ENCODE measurements at places on chromosomes 12 and 14. TPM values are rescaled to one million over a fixed set of nuclear protein-coding genes. Genes with fewer than 3 reads are reported as not detected.

AGAP2 gene
- total RNA-seq: 12.0 TPM

DLGAP5 gene
- total RNA-seq: 24.0 TPM

ATL1 gene
- total RNA-seq: 0.18 TPM

TIGAR gene
- 4.8 TPM for total RNA-seq

RTL1 gene
- 0.11 TPM for total RNA-seq

DNA sequence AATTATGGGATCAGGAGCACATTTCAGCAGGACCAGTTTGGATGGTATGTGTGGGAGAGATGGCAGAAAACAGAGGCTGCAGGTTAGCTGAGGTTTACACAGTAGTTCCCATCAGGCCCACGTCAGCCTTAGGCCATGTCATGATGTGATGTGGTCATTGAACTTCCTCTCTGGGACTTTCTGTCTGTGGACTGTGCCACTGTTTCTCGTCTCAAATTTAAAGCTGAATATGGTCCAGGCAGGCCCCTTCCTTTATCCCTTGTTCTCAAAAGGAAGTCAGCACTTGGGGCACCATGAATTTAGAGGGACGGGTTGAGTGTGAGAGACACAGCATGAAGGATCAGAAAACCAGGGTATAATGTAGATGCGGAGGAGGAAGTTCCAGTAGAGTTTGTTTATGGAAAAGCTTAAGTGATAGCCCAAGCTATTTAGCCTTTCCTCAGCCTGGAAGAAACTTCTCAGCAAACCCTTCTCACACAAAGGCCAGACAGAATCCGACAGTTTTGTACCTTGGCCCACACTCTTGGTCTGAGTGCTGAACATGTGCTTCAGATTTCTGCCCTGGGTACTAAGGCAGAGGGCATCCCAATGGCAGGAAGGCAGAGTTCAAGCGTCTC lies 3.6 kb upstream of the IGFBP6 start:
- no peak for DNase-seq

GRCh38 chr14:64704743-64705380 lies 638 bp downstream of the PLEKHG3 start:
- DNase-seq: no peak

DNA sequence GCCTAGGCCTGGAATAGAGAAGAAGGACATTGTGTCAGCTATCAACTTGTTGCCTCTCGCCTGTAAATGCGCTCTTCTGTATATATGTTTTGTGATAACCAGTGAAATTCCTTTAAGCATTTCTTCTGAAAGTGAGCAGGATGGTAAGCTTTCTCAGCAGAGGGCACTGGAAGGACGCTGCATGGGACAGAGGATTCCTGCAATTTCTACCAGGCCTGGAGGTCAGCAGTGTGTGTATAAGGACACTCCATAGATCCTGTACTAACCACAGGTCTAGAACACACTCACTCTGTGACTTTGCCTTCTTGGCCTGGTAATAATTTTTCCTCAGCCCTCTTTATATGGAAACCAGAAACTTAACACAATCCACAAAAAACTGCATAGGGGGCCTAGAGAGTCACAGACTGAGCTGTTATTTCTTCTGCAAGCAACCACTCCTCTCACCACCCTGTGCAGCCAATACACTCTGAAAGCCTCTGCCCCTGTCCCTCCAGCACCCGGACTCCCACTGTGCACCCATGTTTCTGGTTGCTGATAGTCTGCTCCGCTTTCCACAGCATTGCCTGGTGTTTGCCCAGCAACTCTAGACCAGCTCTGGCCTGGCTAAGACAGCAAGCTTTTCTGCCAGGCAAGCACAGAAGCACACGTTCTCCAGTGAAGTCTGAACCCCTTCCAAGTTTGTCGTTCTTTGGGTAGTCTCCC lies 94.0 kb upstream of the RMST start:
- DNase-seq: no peak

DNA sequence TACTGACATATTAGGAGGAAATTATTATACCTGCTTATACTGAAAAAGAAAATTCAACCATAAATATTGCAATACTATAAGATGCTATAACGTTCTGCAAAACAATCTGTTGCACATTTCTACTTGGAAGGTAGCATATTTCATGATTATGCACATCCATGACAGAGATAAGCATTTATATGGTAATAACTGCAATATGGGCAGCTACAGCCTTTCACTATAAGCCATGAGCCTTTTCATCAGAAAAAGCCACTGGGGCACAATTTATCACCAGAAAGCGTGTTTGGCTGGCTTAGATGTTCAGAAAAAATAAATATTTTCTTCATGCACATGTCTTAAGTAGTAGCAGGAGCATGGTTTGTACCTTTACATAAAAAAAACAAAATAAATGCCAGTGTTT lies 340.7 kb downstream of the GALC start:
- DNase-seq: no peak

DNA sequence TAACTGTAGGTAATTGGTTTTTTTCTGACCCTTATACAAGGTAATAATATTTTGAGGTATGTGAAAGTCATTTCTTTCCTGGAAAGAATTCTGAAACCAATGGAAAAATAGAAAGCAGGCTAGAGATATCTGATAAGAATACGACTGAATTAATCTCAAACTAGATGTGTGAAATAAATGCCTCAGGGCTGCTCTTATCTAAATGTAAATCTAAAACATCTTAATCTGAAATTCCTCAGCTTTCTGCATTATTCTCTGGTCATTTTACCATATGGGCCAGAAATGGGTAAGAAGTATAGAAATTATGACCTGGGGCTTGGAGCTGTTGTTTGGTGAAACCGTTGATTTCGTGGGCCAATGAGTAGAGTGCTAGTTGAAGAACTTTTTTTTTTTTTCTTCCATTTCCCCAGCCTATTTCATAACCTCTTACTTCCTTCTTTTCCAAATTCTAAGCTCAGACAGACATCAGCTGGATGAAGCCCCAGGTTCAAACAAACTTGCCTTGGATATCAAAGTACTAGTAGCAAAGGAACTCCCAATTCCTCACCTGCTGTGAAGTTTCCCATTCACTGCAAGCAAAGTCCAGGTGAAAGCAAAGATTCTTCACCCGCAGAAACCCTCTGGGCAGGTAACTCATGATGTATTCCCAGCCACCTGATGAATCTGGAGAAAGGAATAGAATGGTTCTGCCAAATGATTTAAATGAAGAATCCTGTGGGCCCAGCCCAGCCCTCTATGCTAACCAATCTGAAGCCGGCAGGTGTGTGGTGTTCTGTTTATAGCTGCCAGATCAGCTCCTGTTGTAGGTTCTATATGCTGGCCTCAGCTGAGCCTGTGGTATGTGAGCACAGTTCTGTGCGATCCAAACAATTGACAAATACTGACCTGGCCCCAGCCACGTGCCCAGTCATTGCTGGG lies 9.7 kb upstream of the FOS start:
- DNase-seq: no peak
